ENCODE measurements at places on chromosomes 3 and 15.
A peak's percentile ranks its signal among the peaks of the same experiment; 100 is the strongest.

GRCh38 chr15:51403072-51403878, 61.8 kb downstream of the GLDN start:
- DNase-seq: peak; percentile 35

DNA sequence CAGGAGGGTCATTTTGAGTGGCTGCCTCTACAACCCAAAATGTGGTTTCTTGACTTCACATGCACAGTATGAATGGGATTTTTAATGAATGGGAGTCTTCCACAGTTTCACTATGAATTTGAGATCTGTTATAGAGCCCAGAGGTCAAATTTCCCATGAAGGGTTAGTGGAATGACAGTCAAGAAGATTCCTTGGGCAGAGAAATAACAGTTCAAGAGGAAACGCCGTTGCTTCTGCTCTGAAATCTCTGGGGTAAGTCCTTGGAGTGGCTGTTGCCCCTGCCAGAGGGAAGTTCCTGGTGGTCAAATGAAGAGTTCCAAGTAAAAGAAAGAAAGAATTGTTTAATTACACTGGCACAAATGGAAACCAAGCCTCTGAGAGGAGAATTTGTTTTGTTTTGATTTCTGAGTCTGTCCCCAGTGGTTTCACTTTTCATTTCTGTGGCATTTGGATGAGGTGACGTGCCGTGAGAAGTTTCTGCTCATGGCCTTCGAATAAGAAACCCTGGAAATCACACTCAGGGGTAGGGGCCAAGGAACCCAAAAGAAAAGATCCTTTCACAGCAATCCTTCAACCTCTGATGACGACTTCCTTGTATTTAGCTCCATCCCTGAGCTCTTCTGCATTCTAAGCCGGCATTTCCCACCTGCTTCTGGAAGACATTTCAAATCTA, 77.5 kb upstream of the IL12A start:
- DNase-seq: no peak

GRCh38 chr15:20280933-20281463, 260.6 kb downstream of the GOLGA6L6 start:
- DNase-seq: peak; percentile 25

DNA sequence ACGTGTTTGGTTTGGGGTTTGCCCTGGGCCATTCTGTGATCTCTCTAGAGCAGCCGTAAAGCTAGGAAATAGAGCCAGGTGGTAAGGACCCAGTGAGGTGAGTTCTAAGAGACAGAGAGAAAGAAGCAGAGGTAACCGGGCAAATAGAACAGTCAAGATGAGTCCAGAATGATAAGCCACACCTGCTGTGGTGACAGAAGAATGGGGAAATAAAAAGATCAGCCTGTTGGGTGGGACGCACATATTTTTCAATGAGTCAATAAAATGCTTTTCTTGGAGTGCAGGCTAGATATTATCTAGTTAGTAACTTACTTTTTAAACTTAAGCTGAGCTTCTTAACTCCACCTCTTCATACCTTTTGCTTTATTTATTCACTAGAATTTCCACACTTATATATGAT, 135.0 kb downstream of the NFKBIZ start:
- DNase-seq: no peak

- no peak for DNase-seq
Measured at GRCh38 chr3:146625186-146625775, 20.1 kb upstream of the PLSCR5 start.

GRCh38 chr15:40565333-40566238, 744 bp upstream of the CCDC32 start:
- no peak for DNase-seq

- DNase-seq: no peak
Measured at GRCh38 chr3:52752045-52752660, 18.6 kb downstream of the NEK4 start.

DNA sequence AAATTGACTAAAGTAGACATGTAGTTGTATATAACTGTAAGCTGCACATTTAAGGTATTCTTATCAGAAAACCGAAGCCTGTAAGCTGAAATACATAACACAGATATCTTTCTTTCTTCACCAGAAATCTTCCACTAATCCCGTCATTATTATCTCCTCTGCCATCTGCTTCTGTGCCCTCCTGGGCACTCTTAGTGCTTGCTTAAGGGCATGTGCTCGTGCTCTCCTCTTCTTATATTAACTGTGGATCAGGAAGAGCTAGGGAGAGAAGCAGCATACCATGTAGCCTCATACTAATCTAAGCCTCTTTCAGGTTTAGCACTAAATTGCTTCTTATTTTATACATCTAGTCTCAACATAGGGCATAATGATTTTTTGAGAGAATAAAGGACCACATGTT, 60.8 kb downstream of the RIOX2 start:
- no peak for DNase-seq

DNA sequence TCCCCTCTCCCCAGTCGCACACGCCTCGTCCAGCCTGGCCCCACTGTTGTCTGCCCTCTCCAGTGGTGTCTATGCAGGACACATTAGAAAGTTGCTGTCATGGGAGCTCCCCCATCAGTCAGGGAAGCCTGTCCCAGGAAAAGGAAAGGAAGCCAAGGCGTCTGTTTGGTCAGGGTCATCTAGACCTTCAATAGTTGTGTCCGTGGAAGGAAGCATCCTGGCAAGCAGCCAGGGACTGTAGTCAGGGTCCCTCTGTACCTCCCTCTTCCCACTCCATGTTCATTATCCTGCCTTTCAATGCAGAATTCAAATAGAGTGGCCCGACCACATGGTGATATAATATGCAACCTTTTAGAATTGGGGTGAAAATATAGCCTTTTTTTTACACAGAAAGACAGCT, 60.7 kb upstream of the RAB6B start:
- DNase-seq: no peak

- no peak for DNase-seq
Measured at GRCh38 chr15:88804257-88804656, 1.0 kb downstream of the ACAN start.

GRCh38 chr3:168820810-168821415, 725.2 kb upstream of the GOLIM4 start:
- no peak for DNase-seq

DNA sequence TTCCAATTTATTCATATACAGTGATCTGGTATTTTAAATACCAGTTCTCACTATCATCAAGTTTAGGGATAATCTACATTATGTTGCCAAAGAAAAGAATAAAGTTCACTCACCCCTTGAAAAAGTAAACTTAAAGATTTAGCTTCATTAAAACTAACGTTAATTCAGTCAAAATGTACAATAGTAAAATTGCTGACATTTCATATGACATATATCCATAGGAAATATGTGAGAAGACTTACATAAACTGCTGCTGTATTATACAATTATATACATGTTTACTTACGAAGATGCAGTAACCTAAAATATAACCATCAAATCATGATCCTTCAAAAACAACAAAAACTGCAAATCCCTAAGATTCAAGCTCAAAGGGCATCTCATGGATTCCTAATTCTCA, 44.0 kb downstream of the ATR start:
- no peak for DNase-seq

GRCh38 chr3:145355206-145355605, 805.8 kb downstream of the PLOD2 start:
- no peak for DNase-seq

DNA sequence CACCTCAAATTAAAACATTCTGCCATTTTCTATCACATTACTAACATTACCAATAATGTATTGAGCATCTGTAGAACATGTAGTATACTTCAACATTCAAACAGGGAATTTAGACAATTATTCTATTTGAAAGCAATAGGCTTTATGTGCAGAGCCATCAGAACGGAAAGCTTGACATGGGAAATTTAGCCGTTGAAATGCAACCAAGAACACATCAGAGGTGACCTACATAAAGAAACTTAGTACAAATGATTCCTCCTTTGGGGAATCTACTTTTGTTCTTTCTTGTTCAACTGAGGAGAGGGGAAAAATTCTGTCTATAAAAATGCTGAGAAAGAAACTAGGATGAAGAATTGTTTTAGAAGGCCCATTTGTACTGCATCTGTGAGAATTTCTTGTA, 38.6 kb upstream of the RBMS3 start:
- no peak for DNase-seq

DNA sequence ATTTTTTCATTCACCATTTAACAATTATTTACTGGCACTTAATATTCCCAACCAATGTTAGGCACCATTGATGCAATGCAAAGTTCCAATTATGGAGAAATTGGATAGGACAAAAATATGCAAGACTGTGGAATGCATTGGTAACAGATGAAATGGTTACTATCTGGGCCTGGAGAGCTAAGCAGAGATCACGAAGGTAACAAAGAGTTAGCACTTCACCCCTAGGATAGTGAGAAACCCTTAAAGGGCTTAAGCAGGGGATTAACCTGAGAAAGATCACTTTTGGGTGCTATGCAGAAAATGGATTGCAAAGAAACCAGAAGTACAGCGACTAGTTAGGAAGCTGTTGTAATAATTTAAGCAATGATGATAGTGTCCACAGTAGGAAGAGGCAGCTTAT, 129.6 kb upstream of the GPR149 start:
- no peak for DNase-seq

DNA sequence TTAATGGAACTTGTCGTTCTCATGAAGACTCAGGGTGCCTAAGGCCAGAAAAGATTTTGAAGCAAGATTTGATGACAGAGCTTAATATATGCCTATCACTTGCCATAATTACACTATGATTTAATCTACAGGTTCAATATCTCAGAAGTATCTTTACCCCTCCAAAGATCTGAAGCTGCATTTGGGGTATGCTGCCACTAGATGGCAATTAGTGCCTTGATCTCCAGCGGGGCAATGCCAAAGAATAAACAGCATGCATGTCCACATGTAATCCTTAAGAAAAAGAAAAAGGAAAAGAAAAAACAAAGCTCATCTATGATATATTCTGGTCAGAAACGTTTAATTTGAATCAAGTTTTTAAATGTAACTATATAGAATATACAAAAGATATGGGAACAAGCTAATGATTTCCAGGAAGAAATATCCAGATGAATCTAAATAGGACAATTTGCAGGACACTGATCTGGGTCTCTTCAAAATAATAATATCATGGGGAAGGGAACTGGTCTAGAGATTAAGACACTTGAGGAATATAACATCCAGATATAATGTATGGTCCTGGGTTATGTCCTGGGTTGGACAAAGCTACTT, 55.0 kb upstream of the SOX14 start:
- no peak for DNase-seq

GRCh38 chr15:47887241-47887800, 170.0 kb downstream of the SEMA6D start:
- no peak for DNase-seq

DNA sequence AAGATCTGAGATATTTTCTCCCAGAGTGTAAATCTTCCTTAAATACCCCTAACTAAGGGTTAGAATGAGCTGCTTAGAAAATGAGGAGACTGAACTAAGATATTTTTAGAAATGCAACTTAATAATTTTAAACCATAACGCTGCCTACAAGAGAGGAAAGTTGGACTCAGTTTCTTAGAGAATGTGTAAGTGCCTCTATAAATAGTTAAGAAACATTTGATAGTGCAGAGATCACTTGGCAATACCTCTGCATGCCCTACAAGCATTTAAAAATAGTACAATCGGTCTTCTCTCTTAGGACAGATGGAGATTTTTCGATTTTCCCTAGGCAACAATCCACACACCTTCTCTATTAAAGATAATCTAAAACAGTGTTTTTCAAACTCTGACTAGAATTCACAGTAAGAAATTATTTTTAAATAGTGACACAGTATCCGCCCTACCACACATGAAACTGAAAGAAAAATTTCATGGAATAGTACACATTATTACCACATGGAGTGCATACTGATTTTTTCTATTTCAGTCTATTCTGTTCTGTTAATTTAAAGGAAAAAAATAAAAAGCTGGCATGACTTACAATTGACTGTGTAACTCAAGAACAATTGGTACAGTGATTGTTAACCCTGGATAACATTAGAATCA, 83.2 kb downstream of the GADL1 start:
- no peak for DNase-seq

DNA sequence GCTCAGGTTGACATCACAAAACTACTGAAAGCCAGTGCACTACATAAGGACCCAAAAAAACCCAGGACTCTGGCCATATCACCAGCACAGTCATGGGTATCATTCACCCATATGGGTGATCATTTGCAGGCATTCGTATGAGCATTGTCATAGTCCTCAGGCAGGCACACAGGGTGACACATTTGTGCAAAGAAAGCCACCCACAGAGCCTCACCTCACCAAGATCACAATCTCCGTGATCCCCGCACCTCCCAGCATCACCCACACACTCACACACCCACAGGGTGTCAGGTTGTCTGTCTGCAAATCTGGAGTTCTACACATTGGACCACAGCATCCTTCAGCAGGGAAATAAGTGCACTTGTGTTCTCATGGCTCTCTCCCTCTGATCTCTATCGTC, 166.0 kb upstream of the LPP start:
- DNase-seq: no peak

GRCh38 chr3:190424478-190425439, 24.9 kb downstream of the TMEM207 start:
- peak; percentile 59 for DNase-seq

- DNase-seq: peak; percentile 89
Measured at GRCh38 chr3:186772701-186773417, 10.5 kb upstream of the EIF4A2 start.

GRCh38 chr3:80247766-80248165, 480.0 kb upstream of the ROBO1 start:
- DNase-seq: no peak

- no peak for DNase-seq
Measured at GRCh38 chr3:150540991-150541390, 5.3 kb downstream of the SERP1 start.

GRCh38 chr3:149186219-149186618, 35.4 kb downstream of the CP start:
- DNase-seq: no peak

DNA sequence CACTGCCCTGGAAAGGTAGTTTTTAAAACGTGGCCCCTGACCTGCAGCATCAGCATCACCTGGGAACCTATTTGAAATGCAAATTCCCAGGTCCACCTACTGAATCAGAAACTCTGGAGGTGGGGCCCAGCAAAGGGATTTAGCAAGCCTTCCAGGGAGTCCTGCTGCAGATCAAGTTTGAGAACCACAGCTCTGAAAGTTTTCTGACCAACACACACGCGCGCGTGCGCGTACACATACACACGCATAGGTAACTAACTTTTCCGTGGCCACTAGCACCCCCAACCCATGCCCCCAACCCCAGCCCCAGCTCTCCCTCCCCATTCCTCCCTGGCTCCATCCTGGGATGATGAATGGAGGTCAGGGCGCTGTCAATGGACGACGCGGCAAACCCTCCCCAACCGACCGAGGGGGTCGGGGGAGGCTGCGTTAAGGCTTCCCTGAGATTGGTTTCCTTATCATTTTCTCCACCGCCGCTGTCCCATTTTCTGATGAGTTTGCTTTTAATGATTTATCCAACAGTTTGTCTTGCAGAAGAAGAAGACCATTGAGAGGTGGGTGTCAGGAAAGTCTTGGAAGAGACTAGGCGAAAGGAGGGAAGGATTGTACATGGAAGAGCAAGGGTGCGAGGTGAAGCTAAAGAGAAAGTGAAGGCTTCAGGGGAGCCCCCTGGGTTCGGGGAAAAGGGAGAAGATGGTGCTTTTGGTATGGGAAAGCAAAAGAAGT, 590 bp upstream of the BOC start:
- DNase-seq: peak; percentile 17

DNA sequence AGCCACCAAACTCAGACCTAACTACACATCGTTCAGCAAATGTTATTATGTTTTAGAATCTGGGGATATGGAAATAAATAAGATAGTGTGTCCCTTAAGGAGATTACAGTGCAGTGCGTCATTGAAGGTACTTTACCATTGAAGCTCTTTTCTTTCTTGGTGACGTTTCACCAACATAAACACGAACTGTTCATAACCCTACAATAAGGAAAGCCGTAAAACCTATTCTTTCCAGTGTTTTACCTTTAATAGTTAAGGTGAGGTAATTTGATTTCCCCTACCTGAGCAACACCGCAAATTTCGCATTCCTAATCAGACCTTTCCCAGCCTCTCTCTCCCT, 826 bp downstream of the CCDC66 start:
- DNase-seq: no peak

All from mucosa of descending colon (tissue), 3 donors.